ENCODE measurements at places on chromosomes 7 and 10. TPM values are rescaled to one million over a fixed set of nuclear protein-coding genes. Genes with fewer than 3 reads are reported as not detected.

The HYCC1 gene
- 70.5 TPM for total RNA-seq

The SLC13A1 gene
- not detected for total RNA-seq

The SLC26A5 gene
- 0.19 TPM for total RNA-seq

The PAX4 gene
- total RNA-seq: not detected

The ZNF282 gene
- 19.1 TPM for total RNA-seq

The CALY gene
- total RNA-seq: not detected

- no peak for DNase-seq
Measured at GRCh38 chr7:43119371-43120075, 7.1 kb downstream of the HECW1 start.

- no peak for DNase-seq
Measured at GRCh38 chr10:69434169-69434568, 17.1 kb upstream of the TSPAN15 start.

DNA sequence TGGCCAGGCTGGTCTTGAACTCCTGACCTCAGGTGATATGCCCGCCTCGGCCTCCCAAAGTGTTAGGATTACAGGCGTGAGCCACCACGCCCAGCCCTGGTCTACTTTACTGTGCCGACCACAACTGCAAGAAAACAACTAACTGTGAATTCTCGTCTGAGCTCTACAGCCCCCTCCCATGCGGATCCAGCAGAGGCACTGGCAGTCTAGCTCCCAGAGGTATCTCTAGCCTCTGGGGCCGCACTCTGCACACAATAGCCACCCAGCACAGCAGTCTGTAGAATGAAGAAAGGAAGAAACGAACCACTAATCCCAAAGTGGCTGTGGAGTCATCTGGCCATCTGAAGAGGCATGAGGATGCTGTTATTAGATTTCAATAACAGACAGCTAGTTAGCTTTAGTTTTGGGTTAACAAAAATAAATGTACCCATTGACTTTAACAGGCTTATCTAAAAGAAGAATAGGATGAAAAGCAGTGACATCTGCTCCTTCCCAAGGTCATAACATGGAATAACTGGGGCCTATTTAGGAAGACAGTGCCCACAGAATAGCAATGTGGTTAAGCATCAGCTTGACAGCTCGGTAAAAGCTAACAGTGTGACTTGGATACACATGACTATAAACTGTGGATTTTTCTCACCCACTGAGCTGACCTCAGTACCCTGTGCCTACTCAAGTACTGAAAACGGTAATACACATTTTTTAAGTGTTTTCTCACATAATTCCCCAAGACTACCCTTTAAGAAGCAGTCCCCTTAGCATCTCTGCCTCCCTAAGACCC, 131.9 kb downstream of the TNS3 start:
- DNase-seq: no peak

- DNase-seq: no peak
Measured at GRCh38 chr10:127866276-127867013, 26.3 kb downstream of the CLRN3 start.

GRCh38 chr7:897771-898376, 21.5 kb downstream of the GET4 start:
- DNase-seq: no peak

GRCh38 chr7:112372101-112372500, 78.2 kb upstream of the IFRD1 start:
- no peak for DNase-seq

- no peak for DNase-seq
Measured at GRCh38 chr7:94223375-94224084, 171.2 kb upstream of the COL1A2 start.

DNA sequence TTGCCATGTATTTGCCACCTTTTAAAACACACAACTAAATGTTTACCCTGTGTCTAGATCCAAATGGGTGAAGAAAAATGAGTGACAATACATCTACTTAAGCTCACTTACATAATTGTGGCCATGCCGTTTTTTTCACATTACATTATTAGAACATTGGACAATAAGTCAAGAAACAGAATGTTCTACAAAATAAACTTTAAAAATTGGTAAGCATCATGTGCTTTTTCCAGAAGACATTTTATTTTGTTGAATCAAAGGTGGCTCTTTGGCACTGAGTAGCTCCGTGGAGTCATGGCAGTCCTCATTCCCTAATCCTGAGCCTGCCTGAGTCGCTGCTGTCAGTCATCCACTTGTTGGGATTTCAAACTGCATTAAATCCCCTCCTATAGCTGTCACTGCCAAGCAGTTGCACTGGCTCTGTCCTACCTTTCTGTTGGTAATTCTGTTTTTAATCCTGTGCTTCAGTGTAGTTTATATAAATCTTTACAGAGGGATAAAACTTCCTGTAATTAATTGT, 32.3 kb downstream of the CAV1 start:
- no peak for DNase-seq

DNA sequence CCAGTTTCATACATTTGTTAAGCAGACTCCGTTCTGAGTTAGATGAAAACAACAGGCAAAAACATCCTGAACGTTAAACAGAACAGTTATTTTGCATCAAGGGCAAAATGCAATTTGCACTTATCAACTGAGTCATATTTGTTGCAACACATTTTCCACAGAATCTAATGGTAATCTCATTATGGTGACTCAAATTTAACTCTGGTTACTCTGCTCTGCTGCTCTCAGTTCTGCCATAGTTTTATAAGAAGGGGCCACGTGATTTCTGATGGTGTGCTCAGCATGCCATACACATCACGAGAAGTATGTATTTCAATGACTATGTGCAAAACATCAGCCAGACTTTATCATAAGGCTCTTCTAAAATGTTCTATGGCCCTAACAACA, 148.8 kb downstream of the CHCHD3 start:
- no peak for DNase-seq

DNA sequence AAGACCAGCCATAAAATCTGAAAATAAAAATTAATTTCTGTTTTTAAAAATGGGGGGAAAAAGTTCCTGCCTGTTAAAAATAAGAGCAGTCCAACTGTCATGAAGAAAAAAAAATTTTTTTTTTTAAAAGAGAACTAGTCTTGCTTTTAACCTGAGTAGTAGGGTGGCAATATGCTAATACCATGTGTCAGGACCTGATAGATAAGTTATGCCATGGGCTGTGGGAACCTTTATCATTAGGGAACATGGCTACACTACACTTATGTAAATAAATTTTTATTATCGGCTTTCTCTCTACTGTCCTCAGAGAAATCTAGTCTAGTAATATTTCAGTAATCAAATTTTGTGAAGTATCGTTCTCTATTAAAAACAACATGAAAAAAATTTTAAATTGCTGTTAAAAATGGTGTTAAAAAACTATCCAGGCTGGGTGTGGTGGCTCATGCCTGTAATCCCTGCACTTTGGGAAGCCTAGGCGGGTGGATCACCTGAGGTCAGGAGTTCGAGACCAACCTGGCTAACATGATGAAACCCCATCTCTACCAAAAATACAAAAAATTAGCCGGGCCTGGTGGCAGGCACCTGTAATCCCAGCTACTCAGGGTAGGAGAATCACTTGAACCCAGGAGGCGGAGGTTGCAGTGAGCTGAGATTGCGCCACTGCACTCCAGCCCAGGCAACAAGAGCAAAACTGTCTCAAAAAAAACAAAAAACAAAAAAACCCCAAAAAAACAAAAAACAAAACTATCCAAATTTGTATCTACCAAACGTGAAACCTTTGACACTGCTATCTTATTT, 20.7 kb downstream of the NT5C3A start:
- no peak for DNase-seq

DNA sequence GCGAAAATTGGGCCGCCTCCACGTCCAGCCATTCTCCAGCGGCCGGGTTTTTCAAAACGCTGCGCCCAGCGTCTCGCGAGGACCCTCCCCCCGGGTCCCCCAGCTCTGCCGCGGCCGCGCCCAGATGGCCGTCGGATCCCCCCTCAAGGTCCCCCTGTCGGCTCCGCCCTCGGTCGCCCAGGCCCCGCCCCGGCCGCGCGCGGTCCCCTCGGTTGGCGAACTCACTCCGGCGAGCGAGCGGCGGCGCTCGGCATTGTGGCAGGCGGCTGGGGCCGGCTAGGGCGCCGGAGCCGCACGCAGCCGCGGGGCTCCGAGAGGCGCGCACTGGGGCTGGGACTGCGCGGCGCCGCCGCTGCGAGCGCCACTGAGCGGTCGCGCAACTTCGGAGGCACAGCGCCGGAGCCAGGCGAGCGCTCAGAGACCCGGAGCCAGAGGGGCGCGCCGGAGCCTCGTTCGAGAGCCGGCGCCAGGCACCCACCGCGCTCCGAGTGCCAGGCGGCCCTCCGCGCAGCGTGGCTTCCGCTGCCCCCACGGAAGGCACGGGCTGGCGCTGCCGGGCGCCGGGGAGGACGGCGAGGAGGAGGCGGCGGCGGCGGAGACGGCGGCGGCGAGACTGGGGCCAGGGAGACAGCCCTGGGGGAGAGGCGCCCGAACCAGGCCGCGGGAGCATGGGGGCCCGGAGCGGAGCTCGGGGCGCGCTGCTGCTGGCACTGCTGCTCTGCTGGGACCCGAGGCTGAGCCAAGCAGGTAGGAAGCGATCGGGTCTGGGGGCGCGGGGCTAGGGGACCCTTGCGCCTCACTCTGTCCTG, at the start of gene UNC5B:
Gene UNC5B, plus strand, starts transcription at position 253 of the 809 bp plus-strand sequence. Its CDS starts 416 bp downstream, at position 669.
- DNase-seq: peak; percentile 96

DNA sequence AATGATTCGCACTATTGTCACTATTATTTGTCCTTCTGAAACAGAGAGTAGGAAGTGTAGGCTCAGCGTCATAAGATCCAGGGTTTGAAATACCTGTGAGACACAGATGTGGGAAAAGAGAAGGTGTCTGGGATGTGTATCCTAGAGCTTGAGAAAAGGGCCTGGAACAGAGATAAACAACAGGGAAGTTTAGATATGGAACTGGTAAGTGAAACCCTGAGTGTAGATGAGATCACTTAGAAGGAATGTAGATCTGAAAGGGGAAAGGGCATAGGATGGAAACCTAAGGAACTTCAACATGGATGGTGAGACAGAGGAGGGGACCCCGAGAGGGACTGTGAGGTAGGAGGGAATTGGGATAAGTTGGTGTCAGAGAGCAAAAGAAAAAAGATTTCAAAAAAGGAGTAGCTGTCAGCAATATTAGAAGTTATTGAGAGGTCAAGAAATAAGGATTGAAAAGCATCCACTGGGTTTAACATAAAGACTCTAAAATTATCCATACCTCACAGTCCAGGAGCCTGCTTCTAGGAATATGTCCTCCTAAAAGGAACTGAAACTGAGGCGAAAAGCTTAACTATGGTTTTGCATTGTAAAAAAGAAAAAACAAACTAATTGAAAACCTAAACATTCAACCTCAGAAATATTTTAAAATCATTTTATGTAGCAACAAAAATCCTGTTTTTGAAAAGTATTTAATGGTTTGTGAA, 119.2 kb upstream of the NPVF start:
- DNase-seq: no peak

DNA sequence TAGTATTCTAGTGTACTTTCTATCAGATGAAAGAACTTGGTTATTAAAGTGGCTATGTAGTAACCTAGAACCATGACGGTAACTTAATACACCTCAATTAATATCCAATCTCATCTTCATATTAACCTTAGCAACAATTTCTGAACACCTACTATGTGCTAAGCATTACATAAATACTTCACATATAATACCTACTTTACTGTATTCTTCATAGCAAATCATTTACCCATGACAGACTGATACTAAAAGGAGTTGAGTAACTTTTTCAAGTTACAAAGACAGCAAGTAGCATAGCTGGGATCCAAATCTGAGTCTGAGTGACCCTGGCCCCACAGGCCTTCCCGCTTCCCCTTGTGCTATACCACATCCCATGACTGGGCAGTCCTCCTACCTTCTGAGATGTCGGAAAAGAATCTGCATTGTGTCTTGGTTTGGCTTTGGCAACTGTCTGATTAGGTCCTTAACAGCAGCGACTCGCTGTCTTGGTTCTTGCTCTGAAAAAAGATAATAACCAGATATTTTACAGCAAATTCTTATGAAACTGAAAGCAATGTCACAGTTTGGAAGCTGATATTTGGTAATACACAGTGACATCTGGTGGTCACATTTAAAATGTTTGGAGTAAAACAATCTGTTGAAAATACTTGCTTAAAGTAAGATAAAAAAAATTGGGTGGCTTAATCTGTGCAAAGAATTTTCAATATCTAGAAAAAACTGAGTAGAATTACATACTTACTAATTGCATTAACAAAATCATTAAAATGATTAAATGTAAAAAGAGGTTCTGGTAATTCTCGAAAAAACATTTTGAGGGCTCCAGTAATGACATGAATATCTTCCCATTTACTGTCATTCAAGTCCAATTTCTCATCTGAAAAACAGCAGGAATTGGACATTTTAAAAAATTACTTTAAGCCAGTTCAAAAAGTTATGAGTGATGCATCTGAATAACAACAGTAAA, 120.1 kb downstream of the ARHGAP12 start:
- DNase-seq: no peak

Measured in mesenteric fat pad (tissue), 1 donor.